SW480 (cell line): ENCODE measurements at places on chromosomes 4 and X.
A peak's percentile ranks its signal among the peaks of the same experiment; 100 is the strongest.

DNA sequence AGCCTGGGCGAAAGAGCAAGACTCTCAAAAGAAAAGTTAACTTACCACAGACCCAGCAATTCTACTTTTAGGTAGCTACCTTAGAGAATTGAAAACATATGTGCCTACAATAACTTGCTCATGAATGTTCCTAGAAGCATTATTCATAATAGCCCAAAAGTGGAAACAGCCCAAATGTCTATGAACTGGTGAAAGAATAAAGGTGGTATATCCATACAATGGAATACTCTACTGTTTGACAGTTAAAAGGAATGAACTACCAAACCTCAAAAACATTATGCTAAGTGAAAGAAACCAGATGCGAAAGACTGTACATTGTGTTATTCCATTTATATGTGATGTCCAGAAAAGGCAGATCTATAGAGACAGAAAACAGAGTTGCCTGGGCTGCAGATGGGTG is 131.4 kb downstream of the UCHL1 start:
- no peak for DNase-seq

DNA sequence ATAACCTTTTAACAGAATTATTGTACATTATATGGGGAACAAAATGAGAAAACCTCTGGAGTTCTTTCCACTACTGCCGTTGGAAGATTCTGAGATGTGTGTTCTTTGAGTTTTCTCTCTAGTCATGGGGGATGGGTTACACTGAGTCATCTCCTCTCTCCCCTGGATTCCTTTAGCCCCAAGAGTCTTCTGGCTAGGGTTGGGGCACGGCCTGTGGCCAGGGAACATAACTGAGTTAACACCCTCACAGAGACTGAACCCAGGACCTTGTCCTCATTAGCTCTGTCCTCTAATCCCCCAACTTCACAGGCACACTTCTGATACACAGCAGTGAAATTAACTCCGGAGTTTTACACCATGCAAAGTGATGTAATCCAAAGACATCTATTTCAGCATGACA is 142.3 kb upstream of the F9 start:
- no peak for DNase-seq

DNA sequence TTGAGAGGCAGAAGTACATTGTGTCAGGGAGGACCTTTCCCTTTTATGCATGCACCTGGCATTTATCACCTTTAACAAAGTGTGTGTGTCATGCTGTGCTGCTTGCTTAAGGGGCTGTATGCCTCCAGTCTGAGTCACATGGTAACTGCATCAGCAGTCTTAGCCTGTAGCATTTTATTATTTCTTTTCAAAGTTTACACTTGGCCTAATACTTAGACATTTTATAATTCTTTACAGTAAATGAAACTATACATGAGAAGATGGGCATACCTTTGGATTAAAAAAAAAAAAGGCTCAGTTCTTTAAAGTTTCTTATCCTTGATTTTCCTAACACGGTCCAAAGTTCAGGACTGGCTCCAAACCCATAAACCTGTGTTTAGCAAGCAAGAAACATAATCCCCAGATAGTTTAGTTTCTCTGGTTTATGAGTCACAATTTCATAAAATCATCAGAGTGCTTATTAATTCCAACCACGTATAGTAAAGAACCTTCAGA is 14.6 kb downstream of the NPNT start:
- peak; percentile 29 for DNase-seq

DNA sequence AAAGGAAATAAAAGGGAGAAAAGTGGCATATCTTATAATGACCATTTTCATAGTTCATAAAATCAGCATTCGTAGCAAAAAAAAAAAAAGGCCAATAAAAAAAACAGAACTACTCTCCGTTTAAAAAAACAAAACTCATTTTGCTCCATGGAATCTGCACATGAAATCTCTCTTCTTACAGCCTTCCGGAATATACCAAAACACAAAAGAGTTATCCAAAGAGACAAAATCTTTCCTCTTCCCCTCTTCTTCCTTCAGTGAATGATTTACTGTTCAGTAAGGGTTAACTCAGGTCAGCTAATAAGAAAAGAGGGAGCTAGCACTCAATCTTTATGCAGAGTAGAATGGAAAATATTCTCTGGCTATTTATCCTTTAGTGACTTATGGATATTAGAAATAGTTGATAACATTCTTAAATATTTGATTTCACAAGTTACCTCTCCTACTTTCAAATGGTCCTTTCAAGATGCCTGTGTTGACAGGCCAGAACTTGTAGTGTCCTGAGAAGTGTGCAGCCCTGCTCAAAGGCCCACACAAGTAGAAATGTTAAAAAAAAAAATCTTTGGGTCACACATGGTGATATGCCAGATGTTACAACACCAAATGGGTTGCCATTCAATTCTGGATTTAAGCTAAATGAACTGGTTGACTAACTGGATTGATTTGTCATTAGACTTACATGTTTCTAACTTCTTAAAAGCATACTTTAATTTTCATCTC is 42.1 kb downstream of the PDGFC start:
- no peak for DNase-seq

DNA sequence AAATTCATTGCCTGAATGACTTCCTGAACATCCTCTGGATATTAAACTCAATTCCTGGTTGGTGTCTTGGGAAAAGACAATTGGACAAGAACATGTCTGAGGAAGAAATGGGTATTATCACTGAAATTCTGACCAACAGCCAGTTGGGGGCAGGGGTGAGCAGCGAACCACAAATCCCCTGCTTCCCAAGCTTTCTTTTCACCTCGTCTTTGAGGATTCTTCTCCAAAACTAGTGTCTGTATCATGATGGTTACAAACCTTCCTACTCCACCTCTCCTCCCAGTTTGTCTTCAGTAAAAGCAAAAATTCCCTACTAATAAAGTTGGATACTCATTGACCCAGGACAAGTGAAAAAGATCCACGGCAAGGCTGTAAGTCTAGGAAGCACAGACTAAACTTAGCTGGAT is 48.3 kb upstream of the WDR1 start:
- DNase-seq, result peak; percentile 6

- no peak for DNase-seq
Observed at GRCh38 chr4:3515646-3516045, 16.6 kb downstream of the LRPAP1 start.

DNA sequence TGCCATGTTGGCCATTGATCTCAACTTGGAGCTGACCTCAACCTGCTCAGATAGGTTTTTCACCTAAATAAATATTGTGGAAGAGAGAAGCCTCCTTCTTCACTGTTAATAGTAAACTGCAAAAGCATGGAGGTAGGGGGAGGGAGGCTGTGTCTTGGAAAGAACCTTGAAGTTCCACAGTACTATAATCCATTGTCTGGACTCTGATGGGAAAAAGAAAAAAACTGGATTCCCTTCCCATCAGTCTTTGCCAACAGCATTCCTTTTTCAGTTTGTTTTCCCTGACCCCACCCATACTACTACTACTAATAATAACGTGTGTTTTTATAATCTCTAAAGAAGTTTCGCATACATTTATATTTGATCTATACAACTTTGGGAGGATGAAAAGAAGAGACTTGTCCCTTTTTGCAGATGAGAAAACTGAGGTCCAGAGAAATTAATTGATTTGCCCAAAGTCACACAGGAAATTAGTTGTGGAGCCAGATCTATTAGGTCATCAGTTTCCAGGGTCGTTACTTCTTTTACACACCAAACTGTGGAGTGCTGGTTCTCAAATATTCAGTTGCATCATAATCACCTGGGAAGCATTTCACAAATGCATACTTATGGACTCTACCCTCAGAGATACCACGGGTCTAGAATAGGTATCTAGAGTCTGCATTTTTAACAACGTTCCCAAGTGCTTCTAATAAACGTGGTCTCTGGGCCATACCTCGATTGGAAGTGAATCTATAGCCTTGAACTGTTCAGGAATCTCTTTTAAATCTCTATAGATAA is 59.1 kb downstream of the LUZP4 start:
- no peak for DNase-seq

DNA sequence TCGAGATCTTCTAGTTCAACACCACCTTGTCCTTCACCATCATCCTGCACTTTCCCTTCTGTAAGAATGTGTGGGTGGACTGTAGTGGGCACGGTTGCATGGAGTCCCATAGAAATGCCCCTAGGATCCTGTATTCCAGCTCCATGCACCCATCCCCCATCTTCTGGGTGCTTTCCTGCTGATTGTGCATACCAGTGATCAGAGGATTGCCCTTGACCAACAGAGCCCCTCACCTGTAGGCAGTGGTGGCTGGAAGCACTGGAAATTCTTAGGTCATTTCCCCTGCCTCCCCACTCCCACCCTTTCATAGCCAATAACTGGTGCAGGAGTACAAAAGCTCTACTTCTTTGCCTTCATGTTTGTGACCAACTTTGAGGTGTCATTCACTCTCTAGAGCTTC is 213.4 kb upstream of the ARSJ start:
- DNase-seq, result no peak

DNA sequence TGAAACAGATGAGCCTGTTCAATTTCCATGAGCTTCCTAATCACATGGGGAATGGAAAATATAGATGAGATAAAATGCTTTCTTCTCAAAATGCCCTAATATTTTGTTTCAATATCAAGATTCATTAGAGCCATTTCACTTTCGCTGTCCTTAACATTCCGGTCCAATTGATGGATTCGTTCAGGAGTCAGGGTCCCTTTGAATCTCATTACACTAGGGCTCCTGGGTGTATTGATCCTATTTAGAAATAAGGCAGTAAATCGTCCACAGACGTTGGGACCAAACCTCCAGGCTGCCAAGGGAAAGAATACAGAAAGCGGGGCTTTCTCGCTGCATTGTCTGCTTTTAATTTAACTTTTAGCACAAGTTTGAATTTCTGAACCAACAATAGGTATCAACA is 20.6 kb upstream of the CRMP1 start:
- no peak for DNase-seq

- DNase-seq, result no peak
Observed at GRCh38 chr4:96380106-96380505, 540.2 kb downstream of the PDHA2 start.

DNA sequence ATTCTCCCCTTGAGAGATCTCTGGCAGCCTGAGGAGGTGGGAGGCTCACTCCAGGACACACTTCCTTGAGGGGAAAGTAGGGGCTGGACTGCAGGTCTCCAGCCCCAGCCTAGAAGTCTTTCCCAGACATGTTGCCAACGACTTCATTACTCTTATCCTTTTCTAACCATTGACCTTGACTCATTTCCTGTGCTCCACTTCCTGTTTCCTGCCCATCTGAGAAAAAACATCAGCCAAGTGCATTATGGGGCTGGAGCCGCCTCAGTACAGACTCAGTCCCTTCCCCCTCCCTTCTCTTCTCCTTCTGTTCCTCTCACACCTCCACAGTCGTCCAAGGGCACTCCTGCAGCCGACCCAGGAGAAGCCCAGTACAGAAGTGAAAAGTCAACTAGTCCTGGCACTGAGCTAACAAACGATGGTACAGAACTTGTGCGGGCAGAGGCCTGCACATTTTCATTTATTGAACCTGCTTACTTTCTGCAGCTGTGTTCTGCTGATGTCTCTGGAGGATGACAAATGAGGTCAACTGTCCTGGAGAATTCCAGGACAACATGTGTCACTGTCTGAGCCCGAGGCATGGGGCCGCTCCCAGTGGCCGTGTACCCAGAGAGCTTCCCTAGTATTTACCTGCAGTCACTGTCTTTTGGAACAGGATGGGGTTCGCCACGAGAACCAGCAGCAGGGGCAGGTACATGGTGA is 20.1 kb downstream of the GPR143 start:
- no peak for DNase-seq

DNA sequence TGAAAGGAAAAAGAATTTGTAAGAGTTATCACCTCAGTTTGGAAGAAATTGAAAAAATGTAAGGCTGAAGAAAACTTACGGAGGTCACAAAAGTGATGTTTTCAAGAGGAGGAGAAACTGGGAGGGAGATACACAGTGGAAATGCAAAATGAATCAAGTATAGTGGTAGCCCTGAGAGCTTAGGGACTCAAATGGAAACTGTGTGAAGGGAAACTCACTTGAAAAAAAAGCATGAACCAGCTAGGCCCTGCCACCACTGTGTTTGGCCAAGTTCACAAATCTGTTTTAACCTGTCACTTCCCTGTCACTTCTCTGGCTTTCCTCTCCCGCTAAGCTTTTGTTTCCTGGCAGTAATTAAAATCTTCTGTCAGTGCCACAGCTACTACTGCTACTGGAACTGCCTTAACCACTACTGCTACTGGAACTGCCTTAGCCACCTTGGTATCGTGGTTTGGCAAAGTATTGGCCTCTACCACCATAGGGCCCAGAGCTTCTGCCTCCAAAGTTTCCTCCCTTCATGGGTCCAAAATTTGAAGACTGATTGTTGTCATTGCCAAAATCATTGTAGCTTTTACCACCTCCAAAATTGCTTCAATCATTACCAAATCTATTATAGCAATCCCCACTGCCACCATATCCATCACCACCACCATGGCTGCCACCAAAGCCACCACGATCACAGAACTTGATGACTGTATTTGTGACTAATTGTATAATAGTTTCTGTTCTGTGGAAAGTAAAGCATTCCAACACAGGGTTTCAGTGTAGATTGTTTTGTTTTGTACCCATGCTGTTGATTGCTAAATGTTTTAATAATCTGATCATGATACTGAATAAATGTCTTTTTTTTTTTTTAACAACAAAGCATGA is 41.5 kb downstream of the SMARCA5 start:
- DNase-seq, result no peak

GRCh38 chrX:1103360-1103759 is 109.1 kb downstream of the CRLF2 start:
- no peak for DNase-seq

GRCh38 chr4:15034071-15034764 is 31.9 kb downstream of the CPEB2 start:
- DNase-seq, result no peak

DNA sequence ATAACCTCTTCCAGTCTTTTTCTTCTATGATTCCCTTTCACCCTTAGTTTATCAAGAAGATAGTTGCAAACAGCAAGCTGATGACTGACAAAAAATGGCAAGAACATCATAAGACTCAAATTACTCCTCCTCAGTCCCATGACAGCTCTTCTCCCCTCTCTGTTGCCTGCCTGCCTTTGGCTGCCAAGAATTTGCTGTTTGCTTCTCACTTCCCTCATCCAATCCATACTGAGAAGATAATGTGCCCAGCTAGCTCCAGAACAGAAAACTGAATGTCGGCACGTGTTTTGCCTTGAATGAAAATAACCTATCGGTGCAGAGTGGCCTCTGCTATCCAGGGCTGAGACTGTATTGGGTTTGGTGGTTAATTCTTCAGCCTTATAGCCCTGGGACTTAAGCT is 192.1 kb downstream of the PPARGC1A start:
- no peak for DNase-seq

- DNase-seq, result no peak
Observed at GRCh38 chr4:108601106-108601505, 19.3 kb upstream of the RPL34 start.

DNA sequence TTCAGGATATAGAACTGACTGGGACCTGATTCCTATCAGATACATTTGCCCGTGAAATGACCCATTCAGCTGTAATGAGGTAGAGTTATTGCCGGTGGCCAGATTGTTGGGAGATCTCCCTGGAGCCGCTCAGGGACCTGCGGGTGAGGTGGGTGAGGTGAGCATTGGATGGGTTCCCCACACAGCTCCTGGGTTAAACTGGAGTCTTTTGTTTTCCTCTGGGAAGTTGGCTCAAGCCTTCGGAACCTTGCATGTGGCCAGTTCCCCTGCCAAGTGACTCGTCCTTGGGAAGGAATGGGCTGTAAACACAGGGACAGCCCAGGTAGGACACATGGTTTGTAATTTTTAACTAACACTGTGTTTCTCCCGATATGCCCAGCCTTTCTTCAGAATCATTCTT is 31.6 kb upstream of the KIT start:
- no peak for DNase-seq
